ENCODE measurements at places on chromosomes 6 and 20. TPM values are rescaled to one million over a fixed set of nuclear protein-coding genes. Genes with fewer than 3 reads are reported as not detected.
A peak's percentile ranks its signal among the peaks of the same experiment; 100 is the strongest.

The MAP3K7 gene
- 9.7 TPM for total RNA-seq

The COL21A1 gene
- total RNA-seq, result not detected

The ABCC10 gene
- total RNA-seq, result 39.7 TPM

The MRAP2 gene
- not detected for total RNA-seq

The SOX18 gene
- not detected for total RNA-seq

The CST9 gene
- total RNA-seq, result not detected

The MATN4 gene
- not detected for total RNA-seq

GRCh38 chr6:159766906-159767305 lies 5.1 kb downstream of the ACAT2 start:
- no peak for DNase-seq

GRCh38 chr6:35776364-35777215 lies at the start of gene CLPSL2:
Gene CLPSL2, plus strand, starts transcription at chr6:35776598. Its CDS starts 21 bp downstream, at chr6:35776619.
- no peak for DNase-seq

DNA sequence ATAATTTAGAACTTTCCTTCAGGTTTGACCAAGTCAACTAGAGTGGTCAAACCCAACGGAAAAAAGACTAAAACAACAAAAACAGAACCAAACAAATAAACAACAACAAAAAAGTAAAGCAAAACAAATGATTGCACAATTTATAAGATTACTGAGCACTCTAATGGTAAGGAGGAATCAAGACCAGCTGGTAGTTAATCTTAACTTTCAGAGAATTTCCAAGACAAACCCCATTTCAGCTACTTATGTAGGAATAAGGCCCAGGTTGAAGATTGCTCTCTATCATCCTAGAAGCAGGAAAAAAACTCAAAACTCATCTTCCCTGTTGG lies 34.3 kb downstream of the UBD start:
- DNase-seq, result no peak

DNA sequence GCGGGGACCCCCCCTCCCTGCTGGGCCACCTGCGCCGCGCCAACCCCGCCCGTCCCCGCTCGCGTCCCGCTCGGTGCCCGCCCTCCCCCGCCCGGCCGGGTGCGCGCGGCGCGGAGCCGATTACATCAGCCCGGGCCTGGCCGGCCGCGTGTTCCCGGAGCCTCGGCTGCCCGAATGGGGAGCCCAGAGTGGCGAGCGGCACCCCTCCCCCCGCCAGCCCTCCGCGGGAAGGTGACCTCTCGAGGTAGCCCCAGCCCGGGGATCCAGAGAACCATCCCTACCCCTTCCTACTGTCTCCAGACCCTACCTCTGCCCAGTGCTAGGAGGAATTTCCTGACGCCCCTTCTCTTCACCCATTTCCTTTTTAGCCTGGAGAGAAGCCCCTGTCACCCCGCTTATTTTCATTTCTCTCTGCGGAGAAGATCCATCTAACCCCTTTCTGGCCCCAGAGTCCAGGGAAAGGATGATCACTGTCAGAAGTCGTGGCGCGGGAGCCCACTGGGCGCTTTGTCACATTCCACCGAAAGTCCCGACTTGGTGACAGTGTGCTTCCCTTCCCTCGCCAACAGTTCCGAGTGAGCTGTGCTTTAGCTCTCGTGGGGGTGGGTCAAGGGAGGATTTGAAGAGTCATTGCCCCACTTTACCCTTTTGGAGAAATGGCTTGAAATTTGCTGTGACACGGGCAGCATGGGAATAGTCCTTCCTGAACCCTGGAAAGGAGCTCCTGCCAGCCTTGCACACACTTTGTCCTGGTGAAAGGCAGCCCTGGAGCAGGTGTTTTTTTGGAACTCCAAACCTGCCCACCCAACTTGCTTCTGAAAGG lies 2.1 kb downstream of the VEGFA start:
- peak; percentile 55 for DNase-seq

DNA sequence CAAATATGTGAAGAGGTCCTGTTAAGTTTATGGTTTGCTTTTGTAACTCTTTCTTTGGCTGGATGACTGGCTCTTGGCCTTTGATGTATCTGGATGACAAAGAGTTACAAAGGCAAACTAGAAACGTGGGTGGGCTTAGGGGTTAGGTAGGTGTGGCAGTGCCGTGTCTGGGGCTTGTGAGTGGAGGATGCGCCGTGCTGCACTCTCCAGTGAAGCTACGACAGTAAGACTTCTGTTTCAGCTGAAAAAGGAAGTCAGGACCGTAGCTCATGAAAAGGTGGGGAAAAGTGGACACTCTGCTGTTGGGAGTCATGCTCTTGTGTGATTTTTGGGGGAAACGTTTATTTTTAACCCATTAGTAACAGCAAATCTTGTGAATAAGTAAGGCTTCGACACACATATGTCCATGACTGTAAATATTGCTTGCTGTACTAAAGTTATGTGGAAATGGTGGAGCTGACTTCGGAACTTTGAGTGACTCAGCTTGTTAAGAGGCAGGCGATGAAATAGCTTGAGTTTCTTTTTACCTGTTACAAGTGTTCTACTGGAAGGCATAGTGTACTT lies 45.6 kb downstream of the DUSP22 start:
- DNase-seq, result peak; percentile 51

- no peak for DNase-seq
Observed at GRCh38 chr6:5095236-5095635, 10.1 kb downstream of the PPP1R3G start.

DNA sequence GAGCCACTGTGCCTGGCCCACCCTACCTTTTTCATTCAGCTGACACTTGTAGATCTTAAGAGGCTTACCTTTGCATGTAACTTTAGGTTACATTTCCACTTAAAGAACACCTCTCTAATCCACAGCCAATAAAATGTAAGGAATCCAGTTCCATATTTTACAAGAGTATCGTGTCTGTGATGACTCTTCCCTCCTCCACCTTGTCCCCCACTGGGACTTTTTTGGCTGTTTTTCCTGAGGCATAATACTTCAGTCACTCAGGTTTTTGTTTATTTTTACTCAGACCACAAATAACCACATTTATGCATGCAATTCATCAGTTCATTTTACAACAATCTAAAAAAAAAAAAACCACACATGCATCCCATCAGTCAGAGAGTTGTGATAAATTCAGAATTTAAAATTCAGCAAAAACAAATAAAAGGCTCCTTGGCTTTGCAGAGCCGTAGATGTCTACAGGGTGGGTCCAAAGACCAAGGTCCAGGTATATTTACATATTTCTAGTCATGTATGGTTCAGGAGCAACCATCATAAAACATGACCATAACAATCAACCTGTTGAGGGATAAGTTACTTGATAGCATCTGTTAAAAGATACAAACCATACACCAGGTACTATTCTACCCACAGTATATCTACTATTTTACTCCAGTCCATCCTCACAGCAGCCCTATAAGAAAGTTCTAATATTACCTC lies 9.9 kb downstream of the ATXN1 start:
- no peak for DNase-seq

GRCh38 chr6:63272397-63272796 lies 47.4 kb downstream of the LGSN start:
- DNase-seq, result no peak

DNA sequence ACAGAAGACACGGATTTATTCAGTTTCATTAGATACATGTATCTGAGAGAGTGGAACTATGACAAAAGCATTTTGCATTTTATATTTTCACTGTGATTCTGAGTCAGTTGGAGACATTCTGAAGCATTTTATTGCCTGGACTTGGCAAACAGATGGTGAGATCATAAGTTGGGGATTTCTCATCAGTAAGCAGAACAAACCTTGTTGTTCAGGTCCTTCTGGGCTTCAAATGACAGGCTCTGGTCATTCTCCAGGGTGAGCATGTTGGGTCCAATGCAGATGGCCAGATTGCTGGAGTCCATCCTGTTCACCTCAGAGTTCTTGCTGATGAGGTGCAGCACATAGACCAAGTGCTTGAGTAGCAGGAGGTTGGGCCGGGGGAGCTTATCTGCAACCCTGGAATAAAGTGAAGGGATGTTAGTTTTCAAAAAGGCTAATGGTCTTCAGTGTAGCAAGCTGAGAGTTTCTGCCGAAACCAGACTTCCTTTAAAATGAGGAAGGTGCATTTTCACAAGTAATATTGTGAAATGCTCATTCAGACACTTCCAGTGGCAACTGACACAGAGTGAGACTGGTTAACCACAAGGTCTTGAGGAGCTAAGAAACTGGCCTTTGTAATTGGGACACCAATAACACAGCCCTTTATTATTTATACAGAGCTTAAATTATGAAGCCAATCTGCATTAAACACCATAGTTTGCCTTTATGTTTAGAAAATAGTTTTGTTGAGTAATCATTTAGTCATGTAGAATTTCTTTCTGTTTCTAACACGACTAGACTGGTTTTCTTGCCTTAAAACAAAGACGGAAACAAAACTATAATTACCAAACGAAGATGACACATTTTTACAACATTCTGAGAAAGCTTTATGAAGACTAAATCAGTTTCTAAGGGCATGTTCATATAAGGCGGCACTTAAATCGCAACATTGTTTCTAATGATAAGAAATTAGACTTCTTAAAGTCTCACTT lies 5.6 kb downstream of the TAGAP start:
- peak; percentile 71 for DNase-seq

DNA sequence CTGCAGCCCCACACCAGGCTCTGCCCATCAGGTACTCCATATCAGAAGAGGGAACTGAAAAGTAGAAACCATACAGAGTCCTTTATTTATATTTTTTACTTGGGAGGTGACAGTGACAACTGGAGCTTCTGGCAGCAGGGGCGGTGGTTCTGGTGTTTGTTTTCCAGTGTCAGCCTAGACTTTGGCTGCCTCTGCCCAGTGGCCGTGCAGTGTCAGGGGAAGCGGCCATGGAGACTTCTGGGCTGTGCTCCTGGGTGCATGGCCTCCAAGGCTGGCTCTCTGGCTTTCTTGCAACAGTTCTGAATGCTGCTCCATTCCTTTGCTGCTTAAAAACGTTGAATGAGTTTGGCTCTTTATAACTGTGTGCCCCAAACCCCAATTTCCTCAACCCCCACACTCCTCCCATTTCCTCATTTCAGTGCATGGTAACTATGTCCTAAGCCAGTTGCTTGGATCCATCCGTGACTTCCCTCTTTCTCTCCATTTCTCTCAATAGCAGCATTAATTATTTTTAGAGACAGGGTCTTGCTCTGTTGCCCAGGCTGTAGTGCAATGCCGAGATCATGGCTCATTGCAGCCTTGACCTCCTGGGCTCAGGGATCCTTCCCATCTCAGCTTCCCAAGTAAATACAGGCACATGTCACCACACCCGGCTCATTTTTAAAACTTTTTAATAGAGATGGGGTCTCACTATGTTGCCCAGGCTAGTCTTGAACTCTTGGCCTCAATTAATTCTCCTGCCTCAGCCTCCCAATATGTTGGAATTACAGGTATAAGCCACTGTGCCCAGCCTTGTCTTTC lies 141.1 kb upstream of the SGK1 start:
- DNase-seq, result no peak

Data from CD8-positive, alpha-beta T cell (primary cell).